ENCODE measurements at places on chromosomes 2 and 18.

DNA sequence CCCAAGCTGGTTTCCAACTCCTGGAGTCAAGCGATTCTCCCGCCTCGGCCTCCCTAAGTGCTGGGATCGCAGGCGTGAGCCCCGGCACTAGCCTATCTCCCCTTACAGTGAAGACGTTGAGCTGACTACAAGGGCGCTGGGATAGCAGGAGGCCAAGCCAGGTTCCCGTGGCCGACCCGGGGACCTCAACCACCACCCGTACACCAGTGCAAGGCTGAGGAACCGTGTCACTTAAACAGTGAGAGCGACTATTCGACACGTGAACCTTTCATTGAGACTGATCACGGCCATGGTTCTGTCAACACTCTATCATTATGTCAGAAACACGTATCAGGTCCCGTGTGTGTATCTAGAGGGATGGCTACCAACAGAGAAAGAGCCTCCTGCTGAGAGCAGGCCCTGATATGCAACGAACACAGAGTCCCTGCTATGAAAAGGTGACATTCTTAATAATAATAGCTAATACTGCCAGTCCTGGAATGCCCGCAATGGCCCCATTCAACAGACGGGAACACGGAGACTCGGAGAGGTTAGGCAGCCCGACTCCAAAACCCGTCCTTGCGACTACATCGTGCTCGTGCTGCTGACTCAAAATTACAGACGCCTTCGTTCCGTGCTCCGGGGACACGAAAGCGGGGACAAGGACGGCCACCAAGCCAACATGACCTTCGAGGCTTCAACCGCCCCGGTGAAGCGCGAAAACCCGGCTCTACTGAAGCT lies 833 bp downstream of the AFG3L2 start:
- no peak for DNase-seq

DNA sequence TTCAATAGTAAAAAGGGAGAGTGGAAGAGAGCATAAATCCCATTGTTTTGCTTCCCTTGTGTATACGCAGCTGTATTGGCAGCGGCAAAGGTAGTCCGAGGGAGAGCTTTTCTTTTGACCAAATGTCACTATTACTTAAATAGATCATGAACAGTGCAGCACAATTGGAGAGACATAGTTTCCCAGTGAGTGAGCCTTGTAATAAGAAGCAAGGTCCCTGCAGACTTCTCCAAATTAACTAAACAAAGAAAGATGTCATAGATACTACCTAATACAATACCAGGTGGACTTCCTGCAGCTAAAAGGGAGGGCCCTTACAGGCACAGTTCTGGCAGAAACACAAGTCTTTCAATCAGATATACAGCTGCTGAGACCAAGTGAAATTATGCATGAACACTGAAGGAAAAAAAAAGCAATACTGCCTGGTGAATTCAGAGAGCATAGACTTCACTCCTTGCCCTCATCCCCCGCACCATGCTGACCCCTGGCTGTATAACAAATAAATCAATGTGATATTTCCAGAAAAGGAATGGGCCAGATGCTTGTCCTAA lies 404.7 kb upstream of the CDH2 start:
- no peak for DNase-seq

GRCh38 chr2:25814681-25815080 lies 63.6 kb downstream of the ASXL2 start:
- no peak for DNase-seq

DNA sequence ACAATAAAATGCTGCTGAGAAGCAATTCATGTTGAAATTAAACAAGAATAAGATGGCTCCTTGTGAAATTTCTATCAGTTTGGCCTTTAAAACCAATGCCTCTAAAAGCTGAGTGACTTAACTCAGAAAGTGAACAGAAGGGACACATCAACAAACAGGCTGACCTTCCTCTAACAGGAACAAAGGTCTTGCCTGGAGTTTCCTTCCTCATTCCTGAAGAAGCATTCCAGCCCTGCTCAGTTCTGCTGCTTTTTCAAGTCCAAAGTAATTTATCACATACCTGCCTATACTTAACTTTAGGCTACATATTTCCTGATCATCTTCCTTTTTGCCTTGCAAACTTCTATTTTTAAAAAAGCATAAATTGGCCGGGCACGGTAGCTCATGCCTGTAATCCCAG lies 14.1 kb downstream of the PTRHD1 start:
- DNase-seq = no peak

GRCh38 chr2:134262684-134263083 lies 8.8 kb downstream of the MGAT5 start:
- DNase-seq = no peak

DNA sequence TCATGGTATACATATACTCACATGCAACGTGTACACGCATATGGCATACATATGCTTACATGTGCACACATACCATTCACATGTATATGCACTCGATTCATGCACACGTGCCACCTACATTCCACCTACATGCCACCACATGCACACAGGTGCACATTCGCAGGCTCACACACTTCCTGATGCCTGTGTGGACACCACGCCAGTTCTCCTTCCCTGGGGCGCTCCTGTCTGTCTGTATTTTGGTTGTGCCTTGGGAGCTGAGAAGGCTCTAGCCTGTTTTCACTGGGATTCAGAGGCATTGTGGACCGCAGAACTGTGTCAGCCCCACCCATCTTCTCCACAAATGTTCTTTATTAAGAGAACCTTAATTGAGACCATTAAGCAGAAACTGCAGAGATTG lies 96.6 kb upstream of the CTDP1 start:
- no peak for DNase-seq

- DNase-seq = no peak
Observed at GRCh38 chr2:241686324-241686649, 328 bp downstream of the DTYMK start.

GRCh38 chr2:56177420-56178220 lies 6.2 kb upstream of the CCDC85A start:
- DNase-seq = no peak

DNA sequence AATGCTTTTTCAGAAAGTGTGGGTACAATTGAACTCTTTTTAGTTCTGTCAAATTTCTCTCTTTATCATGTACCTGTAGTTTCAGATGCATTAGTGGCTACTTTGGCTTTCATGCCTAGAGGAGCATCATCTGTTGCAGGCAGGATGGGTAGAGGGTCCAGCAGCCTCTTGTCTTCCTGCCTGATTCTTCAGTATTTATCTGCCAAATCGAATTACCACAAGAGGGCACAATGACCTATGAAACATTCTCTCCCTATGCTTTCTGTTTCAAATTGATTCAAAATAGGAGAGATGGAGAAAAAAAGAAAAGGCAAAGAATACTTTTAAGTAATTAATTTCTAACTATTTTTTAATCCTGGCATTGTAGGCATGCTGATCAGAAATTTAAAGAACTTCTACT lies 477.2 kb downstream of the TRIB2 start:
- no peak for DNase-seq

DNA sequence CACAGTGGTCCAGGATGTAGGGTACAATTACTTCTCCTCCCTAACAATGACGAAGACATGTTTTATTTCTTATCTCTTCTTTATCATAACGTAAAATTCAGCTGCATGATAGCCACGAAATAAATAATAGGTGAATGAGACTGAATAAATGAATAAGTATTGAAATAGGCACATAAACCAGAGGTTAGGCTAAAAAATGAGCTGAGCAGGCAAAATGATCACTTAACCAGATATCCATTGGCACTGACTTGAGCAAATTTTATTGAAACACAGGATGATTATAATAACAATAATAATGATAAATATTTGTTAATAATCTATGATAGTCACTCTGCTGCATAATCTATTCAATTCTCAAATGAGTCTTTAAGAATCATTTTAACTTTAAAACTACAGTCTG lies 506.9 kb upstream of the ZNF804A start:
- DNase-seq = no peak

DNA sequence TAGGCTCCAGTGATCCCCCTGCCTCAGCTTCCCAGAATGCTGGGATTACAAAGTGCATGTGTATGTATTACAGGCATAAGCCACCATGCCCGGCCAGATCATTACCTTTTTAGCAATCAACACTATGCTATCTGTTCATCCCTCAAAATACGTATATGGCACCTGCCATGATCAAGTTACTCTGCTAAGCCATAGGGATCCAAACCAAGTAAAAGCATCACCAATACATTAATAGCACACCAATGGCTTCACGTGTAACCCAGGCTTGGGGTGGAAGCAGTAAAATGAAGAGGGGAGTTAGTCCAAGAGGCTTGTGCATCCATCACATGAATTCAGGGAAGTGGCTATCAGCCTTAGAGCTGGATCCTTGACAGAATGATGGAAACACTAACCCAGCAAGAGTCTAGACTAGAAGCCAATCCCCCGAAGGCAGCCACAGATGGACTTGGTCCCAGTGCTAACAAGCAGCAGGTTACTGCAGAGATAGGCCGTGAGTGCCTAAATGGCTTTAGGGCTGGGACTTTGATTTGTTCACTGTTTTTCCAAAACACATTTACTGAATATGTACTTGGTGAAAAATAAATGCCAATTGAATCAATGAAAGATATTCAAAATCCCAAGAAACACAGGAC lies 11.3 kb downstream of the HDLBP start:
- DNase-seq = no peak

DNA sequence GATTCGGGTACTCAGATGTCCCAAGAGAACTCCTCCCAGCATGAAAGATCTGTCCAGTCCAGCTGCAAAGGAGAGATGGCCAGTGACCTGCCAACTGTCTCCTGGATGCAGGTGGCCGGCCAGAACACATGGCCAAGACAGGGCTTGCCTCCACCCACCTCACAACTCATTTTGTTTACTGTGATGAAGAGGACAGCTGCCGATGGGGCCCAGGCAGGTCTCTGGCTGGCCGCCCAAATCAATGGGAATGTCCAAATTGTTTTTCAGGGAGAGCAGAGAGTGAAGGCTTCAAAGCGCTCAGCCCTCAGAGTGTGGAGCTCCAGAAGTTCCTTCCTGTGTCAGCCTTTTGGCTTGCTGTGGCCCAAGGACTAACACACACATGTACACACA lies 41.9 kb downstream of the FOSL2 start:
- no peak for DNase-seq

- DNase-seq = no peak
Observed at GRCh38 chr18:42883169-42883568, 232.3 kb downstream of the RIT2 start.

DNA sequence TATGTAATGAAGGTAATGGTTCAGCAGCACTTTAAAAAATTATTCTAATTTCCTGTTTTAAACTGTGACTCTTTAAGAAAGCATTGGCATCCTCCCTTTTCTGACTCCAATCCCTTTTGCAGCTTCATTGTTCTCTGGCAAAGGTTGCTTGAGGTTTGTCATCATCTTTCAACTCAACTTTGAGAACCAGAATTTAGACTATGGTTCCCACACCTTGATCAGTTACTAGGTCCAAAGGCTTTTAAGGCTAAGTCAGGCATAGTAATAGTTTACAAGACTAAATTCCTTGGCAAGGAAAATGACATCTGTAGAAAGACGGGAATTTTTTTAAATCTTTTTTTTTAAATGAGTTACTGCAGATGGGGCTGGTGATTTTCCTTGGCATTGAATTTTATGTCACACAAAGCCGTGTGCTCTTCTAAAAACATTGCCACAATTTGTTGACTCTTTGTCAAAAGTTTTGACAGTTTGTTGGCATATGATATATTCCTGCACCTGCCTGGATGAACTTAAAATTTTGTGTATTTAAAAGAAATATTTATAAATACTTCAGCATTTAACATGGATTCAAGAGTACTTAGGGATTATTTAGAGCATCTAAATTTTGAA lies 451.0 kb downstream of the MEIS1 start:
- no peak for DNase-seq

DNA sequence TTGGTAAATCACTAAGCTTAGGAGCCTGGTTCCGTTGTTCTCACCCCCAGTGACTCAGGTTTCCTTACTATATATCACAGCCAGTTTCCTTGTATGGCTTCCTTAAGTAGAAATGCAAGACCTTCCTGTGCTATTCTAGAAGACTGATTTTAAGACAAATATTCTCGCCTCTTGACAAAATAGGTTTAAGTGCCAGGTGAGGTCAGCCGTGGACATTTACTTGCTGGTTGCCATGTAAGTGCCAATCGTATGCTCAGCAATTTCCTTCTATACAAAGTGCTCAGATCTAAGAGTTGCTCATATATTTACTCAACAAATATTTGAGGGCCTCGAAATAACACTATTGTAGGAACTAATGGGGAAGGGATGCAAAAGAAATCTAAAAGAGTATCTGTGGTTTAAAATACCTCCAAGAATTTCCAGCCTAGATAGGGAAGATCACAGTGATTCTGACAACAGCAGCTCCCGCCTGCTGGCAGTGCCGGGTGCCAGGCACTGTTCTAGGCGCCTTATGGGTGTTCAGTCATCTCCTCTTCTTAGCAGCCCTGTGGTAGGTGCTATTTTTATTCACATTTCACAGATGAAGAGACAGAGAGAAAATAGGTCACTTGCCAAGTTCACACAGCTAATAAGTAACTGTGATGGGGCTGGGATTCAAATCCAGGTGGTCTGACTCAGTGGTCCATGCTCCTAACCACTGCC lies 95.3 kb upstream of the B3GNT7 start:
- no peak for DNase-seq

DNA sequence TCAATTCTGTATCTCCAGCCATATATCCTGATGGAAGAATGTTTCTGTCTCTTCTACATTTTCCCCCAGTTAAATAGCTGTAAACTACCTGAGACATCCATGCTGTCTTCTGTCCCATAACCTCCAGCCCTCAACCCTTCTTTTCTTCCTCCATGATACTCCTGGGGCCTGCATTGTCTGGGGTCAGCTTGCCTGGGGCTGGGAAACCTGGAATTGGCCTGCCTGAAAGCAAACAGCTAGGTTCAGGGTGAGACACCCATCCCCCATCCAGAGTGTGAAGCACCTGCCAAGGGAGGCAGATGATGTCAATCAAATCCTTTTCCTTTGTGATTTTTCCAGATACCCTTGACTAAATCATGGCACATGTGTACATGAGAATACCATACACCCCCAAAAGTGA lies 313.7 kb upstream of the MGAT5 start:
- no peak for DNase-seq

GRCh38 chr2:202378001-202378400 lies 1.9 kb downstream of the BMPR2 start:
- no peak for DNase-seq

DNA sequence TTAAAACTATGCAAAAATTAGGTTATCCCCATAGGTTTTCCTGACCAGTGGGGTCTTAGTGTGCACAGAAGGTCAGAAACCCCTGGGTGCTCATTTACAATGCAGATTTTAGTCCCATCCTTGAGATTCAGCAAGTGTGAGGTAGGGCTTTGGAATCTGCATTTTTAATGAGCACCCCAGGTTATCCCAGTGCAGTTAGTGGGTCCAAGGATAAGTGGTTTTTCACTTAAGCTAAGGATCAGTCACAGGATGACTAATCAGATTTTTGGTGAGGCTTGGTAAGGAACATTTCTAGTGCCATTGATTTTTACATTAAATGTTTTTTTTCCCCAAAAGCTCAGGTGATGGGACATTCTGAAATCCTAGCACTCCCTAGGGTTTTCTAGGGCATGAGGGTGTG lies 50.7 kb upstream of the MGAT5 start:
- no peak for DNase-seq

DNA sequence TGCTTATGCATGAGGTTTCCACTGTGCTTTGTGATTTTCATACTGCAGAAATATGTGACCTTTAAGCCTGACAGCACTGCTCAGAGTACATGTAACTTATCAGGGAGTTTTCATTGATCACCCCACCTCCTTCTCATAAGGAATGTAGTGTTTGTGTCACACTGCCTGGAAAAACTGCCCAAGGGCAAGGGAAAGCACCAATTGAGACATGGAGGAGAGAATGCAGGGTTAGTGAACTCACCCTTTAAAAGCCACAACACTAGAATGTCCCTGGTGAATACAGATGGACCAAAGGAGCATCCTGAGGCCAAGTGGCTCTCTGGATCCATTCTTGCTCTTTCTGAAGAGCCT lies 147.2 kb upstream of the SPATS2L start:
- DNase-seq = no peak

All from activated T-helper 1 cell treated with anti-CD3 and anti-CD28 coated beads, Interleukin-2, amount 50 U/mL, for 16 hours (primary cell).